NCI-H446 treated with DMSO at 0.1 percent for 48 hours (cell line): ENCODE measurements at places on chromosomes 3 and 15.

DNA sequence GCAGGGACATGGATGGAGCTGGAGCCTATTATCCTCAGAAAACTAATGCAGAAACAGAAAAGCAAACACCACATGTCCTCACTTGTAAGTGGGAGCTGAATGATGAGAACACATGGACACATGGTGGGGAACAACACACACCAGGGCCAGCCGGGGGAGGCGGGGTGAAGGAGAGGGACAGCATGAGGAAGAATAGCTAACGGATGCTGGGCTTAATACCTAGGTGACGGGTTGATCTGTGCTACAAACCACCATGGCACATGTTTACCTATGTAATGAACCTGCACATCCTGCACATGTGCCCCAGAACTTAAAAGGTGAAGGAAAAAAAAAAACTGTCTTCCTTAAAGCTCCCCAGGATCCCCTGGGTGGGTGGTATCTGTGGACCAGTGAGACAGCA is 87.1 kb downstream of the ADAMTS17 start:
- no peak for DNase-seq

GRCh38 chr15:38895326-38896255 is 331.0 kb upstream of the RASGRP1 start:
- DNase-seq, result no peak

GRCh38 chr15:86403914-86404583 is 324.4 kb downstream of the AGBL1 start:
- DNase-seq, result no peak

DNA sequence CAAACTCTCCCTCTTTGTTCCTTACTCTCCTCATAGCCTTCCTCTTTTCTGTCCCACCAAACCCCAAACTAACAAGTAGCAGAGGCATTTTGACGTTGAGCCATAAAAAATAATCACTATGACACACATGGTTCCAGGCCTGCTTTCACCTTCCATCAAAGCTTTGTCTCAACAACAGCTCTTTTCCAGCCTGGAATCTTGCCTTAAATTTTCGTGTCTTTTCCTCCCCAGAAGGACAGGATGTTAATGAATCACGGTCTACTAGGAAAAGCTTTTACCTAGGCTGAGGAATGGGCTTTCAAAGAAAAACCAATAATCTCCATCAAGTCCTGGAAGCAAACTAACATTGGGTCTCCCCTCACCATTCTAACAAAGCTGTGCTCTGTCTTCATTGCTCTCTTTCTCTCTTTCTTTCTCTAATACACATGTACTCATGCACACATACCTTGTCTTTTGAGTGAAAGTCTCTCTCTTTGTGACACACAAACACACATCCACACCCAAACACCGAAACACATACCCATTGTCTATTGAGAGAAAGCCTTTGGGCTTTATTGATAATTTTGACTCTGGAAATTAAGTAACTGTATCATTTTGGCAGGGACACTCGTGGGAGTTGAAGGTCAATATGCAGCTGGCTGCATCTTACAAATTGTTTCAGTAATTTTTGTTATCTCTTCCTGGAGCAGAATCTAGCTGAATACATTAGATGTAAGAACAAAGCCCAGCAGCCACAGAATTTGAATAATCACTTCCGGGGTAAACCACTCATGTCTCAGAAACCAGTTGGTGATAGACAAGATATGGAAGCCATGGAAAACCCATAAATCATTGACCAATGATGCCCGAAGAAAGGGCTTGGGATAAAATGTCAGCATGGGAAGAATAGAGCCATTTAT is 107.4 kb upstream of the SLC4A7 start:
- DNase-seq, result no peak

GRCh38 chr3:104554425-104554824 is 812.3 kb upstream of the ALCAM start:
- DNase-seq, result no peak
